NCI-H1930 (cell line): ENCODE measurements at places on chromosomes 2 and 18.

DNA sequence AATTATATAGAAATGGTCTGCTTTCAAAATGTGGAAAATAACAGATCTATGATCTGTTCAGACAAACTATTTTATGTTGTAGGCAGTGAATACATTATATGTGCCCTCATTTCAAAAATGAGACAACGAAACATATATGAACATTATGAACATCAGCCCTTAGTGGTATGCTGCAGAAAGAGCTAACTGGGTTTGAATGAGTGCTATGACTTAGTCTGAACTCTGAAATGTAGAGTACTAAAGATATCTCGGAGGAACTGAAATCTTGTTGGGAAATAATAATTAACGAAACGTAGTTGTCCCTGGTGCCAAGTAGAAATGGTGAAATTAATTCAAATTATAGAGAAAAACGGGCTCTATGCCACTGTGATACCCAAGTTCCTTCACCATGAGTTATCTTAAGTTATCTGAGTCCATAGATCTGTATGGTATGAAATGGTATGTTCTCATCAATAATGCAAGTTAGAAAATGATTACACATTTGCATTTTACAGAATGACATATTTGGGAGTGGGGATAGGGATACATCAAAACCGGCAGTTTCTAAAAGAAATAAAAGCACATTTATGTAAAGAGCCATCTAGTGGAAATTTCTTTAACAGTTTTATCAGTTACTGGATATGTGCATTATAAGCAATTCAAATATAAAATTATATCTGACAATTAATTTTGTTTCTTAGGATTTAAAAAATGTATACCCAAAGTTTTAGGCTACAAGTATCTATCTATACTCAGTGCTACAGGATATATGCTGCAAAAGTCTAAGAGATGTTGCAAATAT is 26.7 kb downstream of the STARD6 start:
- DNase-seq, result no peak

GRCh38 chr2:203059567-203060240 is 45.0 kb downstream of the NBEAL1 start:
- no peak for DNase-seq

DNA sequence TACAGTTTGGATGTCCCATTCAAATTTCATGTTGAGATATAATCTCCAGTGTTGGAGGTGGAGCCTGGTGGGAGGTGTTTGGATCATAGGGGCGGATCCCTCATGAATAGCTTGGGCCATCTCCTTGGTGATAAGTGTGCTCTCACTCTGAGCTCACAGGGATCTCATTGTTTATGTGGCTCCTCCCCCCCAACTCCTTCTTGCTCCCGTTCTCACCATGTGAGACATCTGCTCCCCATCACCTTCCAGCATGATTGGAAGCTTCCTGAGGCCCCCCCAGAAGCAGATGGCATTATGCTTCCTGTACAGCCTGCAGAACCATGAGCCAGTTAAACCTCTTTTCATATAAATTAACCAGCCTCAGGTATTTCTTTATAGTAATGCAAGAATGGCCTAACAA is 3.0 kb upstream of the INPP1 start:
- no peak for DNase-seq

GRCh38 chr2:216328347-216328746 is 43.9 kb downstream of the MARCHF4 start:
- no peak for DNase-seq

GRCh38 chr2:101985101-101985792 is 6.5 kb upstream of the IL1R2 start:
- DNase-seq, result no peak
